Stimulated activated CD4-positive, alpha-beta T cell treated with anti-CD3 and anti-CD28 coated beads, TNF-alpha, amount 100 ng/mL, for 48 hours (primary cell): ENCODE measurements at places on chromosomes 5 and 9.

GRCh38 chr5:122236270-122237040 lies 75.6 kb upstream of the SNCAIP start:
- DNase-seq = no peak

GRCh38 chr5:144433893-144434292 lies 263.2 kb downstream of the KCTD16 start:
- DNase-seq = no peak

DNA sequence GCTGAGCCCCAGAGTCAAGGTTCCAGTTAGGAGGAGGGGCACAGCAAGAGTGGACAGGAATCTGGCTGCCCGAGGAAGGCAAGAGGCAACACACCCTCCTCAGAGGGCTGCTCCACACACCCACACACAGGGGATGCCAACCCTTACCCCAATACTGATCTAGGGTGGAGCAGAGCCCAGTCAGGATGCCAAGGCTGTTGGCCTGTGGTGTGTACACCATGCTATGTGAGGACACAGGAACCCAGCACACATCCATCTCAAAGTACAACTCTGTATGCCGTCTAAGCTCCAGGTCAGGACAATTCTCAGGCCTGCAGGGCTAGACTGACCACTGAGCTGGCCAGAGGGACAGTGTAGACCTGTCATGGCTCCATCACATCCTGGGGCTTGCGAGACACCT lies 2.6 kb downstream of the SEPTIN8 start:
- DNase-seq = no peak

- DNase-seq = no peak
Observed at GRCh38 chr5:90015584-90016018, 394.0 kb downstream of the CETN3 start.

- no peak for DNase-seq
Observed at GRCh38 chr9:113678119-113678858, 197.8 kb upstream of the ZNF618 start.
